Stimulated activated CD4-positive, alpha-beta T cell treated with anti-CD3 and anti-CD28 coated beads, Interleukin-4, amount 100 ng/mL, for 1 hour (primary cell): ENCODE measurements at places on chromosomes 4 and X.

DNA sequence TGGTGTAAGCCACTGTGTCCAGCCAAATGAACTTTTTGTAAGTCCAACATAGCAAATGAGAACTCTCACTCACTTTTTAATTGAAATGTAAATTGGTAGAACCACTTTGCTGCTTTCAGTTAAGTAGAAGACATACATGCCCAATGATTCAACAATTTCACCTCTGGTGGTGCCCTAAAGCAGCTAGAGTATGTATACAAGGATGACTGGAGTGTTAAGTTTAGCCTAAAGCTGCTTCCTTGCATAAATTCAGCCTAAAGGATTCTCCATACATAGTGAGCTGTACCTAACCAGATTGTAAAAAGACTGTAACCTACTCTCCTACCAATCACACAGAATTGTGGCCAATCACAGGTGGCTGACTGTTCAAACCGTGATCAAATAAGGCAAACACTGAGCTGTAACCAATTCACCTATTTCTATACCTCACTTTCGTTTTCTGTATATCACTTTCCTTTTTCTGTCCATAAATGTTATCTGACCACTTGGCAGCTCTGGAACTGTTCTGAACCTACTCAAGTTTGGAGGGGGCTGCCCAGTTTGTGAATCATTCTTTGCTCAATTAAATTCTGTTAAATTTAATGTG is 39.9 kb downstream of the PDS5A start:
- DNase-seq = no peak

- no peak for DNase-seq
Observed at GRCh38 chr4:37710491-37710890, 24.3 kb upstream of the RELL1 start.

- no peak for DNase-seq
Observed at GRCh38 chr4:184845367-184846021, 19.7 kb upstream of the ACSL1 start.

DNA sequence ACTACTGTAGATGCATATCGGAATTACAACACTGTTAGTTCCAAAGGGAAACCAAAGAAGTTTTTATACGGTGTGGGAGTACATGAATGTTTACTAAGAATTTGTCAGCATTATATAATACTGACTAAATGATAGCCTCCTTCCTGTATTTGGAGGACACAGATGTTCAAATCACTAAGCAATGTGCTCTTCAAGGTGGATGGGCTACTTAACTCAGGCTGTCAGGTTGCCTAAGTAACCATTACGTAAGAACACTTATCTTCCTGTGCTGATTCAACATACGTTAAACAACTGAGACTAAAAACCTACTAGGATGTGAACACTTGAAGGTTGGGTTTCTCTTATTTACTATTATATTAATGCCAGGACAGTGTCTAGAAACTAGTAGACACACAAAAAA is 81.9 kb upstream of the HPGD start:
- DNase-seq = no peak

DNA sequence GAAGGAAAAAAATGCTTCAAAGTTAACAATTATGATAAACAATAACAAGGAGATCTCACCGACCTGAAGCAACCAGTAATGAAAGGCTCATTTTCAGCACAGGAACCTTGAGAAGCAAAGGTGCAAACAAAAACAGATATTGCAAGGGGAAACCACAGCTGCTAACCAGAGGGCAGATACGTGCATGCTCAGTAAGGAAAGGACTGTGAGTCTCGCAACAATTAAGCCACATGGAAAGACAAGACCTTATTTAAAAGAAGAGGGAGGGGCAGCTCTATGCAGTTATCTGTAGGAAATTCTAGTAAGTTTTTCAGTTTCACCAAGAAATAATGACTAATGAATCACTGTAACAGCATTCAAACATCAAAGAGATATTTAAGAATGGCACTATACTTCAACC is 19.3 kb downstream of the LRCH2 start:
- DNase-seq = no peak

- no peak for DNase-seq
Observed at GRCh38 chr4:182788201-182788600, 129.0 kb downstream of the DCTD start.
